ENCODE measurements at places on chromosomes 2 and 18.

DNA sequence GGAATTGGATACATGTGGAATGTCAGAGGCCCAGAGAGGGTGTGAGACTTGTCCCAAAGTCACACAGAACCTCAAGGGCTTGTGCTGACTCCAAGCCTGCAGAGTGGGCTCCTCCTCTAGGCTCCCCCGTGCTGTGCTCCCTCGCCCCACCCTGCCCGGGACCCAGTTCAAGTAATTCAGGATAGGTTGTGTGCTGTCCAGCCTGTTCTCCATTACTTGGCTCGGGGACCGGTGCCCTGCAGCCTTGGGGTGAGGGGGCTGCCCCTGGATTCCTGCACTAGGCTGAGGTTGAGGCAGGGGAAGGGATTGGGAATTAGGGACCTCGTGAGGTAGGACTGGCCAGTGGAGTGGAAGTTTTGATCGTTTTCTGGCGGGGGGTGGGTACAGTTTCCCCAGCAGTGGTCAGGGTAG, 2.8 kb downstream of the CTDSP1 start:
- no peak for DNase-seq

GRCh38 chr2:56192664-56193305, 9.0 kb downstream of the CCDC85A start:
- no peak for DNase-seq

DNA sequence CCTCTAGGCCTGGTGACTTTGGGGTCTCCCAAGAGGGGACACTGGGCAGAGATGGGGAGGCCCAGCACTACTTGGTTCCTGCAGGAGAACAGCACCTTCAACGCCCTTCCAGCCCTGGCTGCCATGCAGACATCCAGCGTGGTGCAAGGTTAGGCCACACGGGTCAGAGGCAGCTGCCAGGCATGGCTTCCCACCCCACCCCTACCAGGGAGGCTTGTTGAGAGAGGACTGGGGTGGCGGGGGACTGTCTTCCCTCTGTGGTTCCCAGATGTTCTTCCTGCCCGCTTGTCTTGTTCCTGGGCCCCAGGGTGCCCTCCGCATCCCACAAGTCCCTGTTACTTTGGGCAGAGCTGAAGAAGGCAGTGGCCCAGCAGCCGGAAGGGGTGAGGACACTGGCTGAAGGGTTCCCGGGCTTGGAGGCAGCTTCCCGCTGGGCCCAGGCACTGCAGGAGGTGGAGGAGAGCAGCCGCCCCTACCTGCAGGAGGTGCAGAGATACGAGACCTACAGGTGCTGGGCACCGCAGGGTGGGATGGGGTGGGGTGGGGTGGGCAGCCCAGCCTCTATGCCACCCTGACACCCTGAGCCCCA, 4.5 kb downstream of the PROM2 start:
- DNase-seq: no peak

- DNase-seq: no peak
Observed at GRCh38 chr2:160491911-160492371, 1.7 kb downstream of the RBMS1 start.

DNA sequence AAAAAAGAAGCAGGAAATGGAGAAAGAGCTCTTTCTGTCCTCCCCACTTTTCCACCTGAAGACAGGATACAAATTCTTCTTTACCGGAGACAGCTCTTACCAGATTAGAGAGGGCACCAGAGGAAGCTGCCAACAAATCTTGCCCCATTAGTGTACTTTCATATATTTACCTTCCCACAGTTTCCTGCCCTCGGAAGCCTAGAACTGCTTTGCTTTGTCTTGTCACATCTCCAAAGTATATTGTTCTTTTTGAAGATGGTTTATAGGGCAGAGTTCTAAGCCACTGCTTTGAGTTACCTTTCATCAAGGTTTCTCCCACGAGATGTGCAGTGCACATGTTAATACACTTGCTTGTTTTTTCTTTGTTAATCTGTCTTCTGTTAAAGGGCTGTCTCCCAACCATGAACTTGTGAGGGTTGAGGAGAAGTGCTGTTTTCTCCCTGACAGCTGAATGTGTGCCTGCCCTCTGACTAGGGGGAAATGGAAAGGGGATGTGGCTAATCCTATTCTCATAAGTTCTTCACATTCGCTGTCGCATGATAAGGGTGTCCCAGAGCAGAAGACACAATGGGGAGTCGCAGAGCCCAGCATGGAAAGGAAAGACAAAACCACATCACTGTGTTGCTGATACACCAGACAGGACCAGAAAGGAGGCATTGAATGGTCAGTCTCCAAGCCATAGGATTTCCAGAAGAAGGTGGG, 24.2 kb downstream of the CENPA start:
- no peak for DNase-seq

DNA sequence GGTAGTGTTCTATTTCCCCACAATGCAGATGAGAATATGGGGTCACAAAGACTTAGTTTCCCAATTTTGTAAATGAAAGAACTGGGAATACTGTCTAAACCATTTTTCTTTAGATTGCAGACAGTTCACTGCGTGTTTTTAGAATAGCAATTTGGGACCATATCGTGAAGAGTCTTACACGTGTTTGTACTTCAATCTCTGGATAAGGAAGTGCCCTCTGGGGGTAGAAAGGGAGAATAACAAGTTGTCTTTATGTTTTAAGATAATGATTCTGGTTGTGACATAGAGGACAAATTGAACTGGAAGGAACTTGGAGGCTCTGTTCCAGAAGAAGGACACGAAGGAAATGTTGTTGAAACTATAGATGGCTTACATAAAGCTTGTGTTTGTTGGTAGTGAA, 457.7 kb downstream of the CBLN2 start:
- no peak for DNase-seq

GRCh38 chr2:129376426-129377077, 602.9 kb upstream of the RAB6C start:
- DNase-seq: no peak

GRCh38 chr2:27870724-27871123, 19.5 kb downstream of the RBKS start:
- no peak for DNase-seq

- DNase-seq: no peak
Observed at GRCh38 chr2:236663287-236664101, 93.9 kb downstream of the ACKR3 start.

- DNase-seq: no peak
Observed at GRCh38 chr2:46213906-46214305, 83.3 kb upstream of the EPAS1 start.

DNA sequence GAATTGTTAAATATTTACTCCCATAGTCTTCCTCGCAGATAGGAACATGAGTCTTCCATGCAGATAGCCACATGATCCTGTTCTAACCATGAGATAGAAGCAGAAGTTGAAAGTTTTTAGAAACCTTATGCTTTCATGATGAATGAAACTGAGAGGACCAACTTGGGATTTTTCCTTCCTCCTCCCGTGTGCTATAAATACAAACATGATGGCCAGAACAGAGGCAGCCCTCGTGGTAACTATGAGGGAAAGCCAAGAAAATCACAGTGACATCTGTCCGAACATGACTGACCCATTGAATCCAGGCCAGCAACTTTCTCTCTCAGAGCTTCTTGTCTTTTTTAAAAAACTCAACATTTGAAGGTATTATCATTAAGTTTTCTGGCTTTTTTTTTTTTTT, 78.5 kb downstream of the ACAA2 start:
- DNase-seq: no peak

DNA sequence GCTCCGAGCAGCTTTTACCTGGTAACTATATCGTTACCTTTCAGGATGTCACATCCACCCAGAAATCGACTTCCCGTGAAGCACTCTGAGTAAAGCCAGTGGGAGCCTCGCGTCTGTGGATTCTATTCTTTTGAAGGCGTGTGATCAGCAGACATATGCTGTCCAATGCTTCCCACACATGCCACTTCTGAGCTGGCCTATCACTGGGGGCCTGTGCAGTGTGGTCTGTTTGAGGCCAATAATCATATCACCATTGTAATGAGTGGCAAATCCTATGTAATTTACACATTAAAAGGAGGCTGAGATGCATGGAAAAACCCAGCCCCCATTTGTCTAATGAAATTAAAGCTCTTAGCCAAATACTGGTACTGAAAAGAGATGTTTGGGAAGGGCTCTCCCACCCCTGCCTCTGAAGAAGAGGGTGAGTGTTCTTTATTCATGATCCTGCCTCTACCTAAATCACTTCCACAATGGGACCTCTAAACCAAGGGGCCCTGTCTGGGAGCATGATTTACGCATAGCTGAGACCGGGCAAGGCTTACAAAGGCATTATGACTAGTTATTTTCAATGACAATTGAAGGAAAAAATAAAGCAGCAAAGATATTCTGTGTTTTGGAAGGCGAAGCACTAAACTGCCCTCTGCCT, 686.8 kb downstream of the ZEB2 start:
- no peak for DNase-seq

GRCh38 chr2:173149491-173149890, 73.8 kb downstream of the MAP3K20 start:
- no peak for DNase-seq

DNA sequence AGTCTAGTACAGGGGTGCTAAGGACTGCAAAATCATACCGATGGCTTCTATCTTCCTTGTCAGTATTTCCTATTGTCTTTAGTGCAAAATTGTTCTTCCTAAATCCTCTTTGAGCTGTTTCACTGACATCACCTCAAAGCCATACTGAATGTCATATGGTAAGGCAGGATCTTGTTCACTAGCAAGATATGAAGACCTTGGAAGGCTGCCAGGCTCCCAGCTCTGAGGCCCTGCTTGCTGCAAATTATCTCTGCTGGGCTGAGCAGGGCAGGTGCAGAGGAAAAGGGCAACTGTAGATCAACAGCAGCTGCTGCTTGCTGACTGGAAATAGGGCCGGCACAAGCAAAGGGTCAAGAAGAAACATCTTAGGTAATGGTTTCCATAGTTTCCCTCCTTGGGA, 58.2 kb downstream of the PMAIP1 start:
- no peak for DNase-seq

- no peak for DNase-seq
Observed at GRCh38 chr2:4300616-4301015, 597.2 kb downstream of the DCDC2C start.

DNA sequence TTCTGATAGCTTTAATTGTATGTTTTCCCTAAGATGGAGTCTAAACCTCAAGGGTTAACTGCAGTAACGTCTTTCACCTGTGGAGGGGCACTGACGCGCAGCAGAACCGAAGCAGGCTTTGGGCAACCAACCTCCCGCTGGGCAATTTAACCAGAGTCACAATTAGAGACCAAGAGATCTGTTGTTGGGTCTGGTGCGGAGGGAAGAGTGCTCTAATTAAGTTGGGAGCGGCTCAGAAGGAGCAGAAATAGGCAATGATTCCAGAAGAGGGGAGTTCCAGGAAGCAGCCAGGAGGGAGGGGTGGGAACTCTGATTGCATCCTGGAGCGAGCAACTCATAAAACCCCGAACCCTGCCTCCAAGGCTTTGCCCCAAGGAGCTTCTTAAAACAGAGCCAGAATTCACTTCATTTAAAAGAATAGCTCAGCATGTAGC, 245.8 kb downstream of the PAX3 start:
- no peak for DNase-seq

DNA sequence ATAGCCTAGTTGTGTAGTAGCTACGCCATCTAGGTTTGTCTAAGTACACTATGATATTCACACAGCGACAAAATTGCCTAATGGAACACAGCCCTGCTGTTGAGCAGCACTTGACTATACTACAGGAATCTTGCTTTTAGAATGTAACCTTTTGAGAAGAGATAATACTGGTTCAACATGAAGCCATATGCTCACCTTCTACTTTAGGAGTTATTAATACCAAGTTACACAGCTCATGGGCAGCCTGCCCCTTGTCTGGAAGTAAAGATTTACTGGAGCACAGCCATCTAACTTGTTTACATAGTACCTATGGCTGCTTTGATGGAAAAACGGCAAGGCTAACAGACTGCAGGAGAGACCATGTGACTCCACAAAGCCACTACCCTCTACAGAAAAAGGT, 174.8 kb downstream of the DYM start:
- DNase-seq: no peak

DNA sequence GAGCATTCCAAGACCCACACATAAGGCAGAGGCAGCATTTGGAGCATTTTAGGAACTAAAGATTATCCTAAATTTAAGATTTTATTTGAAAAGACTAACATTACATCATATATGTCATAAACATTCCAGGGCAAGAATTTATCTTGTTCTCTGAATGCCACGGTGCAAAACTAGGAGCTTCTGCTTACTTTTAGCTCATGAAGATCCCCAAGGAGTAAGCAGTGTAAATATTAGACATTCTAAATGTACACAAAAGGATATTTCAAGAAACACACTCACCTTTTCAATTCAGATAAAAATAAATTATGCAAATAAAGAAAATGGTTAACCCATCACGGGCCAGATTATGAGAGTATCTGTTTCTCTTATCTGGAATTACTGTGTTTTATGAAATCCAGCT, 101.7 kb upstream of the ETAA1 start:
- no peak for DNase-seq

- DNase-seq: no peak
Observed at GRCh38 chr2:24814516-24814915, 21.3 kb downstream of the CENPO start.

DNA sequence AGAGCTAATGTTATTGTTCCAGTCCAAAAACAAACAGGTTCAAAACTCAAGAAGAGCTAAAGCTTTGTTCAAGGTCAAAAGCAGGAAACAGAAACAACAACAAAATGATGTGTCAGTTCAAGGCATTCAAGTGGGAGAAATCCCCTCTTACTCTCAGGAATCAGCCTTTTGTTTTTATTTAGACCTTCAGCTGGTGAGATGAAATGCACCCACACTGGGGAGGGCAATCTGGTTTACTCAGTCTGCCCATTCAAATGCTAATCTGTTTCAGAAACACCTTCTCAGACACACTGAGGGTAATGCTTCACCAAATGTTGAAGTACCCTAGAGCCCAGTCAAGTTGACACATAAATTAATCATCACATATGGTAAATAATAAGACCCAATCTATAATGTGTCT, 150.6 kb downstream of the TMX3 start:
- no peak for DNase-seq

- no peak for DNase-seq
Observed at GRCh38 chr2:85187069-85187468, 53.9 kb downstream of the TCF7L1 start.

DNA sequence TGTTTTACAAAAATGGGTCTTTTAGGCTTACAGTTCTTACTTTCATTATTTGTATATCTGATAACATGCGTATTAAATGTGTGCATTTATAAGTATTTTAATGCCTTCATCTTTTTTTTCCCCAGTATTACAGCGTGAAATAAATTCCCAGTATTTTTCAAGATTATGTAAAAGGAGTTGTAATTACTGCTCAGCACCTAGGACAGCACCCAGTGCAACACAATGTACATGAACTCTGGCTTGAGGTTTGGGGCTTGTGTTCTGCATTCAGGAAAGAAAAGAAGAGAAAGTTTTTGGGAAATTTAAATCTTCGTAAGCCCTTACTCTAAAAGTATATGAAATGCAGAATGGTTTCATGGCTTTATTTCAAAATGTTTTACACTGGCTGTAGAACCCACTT, 16.7 kb downstream of the ZNF638 start:
- DNase-seq: no peak

DNA sequence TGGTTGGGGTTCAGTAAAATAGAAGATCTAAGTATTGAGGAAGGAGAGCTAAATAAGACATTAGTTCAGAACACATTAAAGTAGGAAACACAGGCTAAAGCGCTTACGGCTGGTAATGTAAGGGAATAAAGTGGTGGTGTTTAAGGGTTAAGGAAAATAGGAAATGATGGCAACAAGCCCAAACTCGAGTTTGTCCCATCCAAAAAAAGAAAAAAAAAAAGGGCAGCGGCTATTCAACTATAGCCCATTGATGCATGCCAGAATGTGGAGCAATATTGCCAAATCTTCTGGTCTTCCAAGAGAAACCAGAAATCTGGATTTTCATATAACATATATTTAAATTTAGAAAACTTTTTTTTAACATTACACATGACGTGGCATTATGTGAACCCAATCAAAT, 161.0 kb downstream of the ARHGAP15 start:
- DNase-seq: no peak
